ENCODE measurements at places on chromosomes 12 and 14.

- no peak for DNase-seq
These were observed 76.3 kb upstream of the FLRT2 start for GRCh38 chr14:85453401-85454225.

- DNase-seq = no peak
These were observed 67.2 kb upstream of the ACSS3 start for GRCh38 chr12:81010641-81011040.

GRCh38 chr12:26429070-26429691, 233.8 kb downstream of the SSPN start:
- DNase-seq = no peak

DNA sequence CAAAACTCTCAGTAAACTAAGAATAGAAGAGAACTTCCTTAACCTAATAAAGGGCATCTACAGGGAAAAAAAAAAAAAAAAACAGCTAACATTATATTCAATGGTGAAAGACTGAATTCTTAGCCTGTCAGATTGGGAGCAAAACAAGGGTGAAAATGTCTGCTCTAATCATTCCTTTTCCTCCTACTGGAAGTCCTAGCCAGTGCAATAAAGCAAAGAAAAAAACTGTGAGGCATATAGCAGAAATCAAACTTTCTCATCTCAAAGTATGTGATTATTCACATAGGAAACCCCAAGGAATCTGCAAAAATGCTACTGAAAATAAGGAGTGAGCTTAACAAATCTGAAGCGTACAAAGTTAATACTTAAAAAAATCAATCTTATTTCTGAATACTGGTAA, 170.7 kb downstream of the NUAK1 start:
- DNase-seq = no peak

GRCh38 chr14:65650826-65651225, 238.3 kb downstream of the FUT8 start:
- DNase-seq = no peak

GRCh38 chr14:64788706-64789105, 84.5 kb downstream of the PLEKHG3 start:
- DNase-seq = no peak

GRCh38 chr14:100048786-100049185, 16.4 kb upstream of the EVL start:
- DNase-seq = no peak
